ENCODE measurements at places on chromosomes 11 and 22.

GRCh38 chr11:65915821-65916251, 3.0 kb downstream of the C11orf68 start:
- DNase-seq: no peak

- peak; percentile 87 for DNase-seq
Measured at GRCh38 chr11:109422870-109423465, 978 bp downstream of the C11orf87 start.

GRCh38 chr11:106828976-106829375, 189.3 kb downstream of the GUCY1A2 start:
- DNase-seq: no peak

GRCh38 chr22:30294066-30294465, 4.8 kb upstream of the CASTOR1 start:
- DNase-seq: no peak

DNA sequence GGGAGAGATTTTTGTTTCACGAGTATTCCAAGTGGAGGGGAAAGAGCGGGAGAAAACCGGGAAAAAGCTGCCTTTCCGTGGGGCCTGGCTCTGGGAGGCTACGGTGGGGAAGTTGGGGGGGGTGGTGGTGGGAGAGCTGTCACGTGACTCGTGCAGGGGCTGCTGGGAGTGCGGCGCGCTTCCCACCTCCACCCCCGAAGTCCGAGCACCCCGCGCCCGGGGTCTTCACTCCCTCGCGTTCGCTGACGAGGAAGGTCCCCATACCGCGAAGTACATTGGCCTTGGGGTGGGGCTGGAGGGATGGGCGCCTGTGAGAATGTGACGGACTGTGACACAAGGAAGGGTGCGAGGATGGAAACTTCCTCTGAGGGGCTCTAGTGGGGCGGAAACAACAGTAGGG, at the start of gene TEX12:
Gene TEX12, plus strand, starts transcription at position 228 of the 400 bp plus-strand sequence. CDS start 1,897 bp downstream, outside the sequence.
- DNase-seq: no peak

DNA sequence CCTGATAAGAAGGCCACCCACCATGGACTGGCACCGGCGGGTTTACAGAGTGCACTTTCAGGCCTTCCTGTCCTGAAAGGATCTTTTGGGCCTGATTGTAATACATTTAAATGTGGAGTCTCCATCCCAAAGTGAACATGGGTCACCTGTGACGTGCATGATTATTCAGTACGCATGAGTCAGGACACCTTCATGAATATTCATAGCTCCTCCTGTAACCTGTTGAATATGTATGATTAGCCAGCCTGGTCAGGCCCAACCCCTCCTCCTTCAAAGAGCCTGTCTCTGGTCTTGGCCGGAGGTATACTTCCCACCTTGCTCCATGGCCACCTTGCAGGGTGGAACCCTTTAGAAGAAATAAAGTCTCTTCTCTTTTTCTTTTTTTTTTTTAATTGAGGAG, 75.9 kb upstream of the NUP50 start:
- DNase-seq: no peak

DNA sequence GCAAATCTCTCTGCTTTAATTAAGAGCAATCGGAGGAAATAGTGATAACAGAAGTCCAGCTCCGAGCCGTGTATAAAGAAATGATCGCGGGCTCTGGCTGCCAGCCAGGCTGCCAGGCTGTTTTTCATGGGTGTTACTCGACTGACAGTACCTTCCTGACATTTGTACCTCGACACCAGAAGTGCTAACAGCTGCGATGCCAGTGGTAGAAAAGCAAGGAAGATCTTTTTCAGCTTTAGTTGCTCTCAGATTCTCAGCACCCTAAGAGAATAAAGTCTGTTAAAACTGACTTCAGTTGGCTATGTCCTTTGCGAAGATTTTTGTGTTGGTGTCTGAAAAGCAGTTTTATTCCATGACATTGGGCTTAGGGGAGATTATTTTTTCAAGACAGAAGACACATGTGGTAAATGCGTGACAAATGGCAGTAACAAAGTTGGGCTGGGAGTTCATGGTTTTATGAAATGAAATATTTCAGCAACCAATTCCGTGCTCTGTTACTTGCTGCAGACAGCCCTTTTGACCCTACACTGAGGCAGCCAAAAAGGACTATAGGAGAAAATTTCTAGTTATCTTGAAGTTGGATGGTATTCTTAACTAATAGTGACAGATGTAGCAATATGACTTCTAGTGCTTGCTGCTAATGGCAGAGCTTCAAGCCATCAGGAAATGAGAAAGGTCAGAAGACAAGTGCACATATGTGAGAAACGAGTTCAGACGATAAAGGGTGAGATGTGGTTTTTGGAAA, 296.2 kb downstream of the CNTN5 start:
- DNase-seq: peak; percentile 14

DNA sequence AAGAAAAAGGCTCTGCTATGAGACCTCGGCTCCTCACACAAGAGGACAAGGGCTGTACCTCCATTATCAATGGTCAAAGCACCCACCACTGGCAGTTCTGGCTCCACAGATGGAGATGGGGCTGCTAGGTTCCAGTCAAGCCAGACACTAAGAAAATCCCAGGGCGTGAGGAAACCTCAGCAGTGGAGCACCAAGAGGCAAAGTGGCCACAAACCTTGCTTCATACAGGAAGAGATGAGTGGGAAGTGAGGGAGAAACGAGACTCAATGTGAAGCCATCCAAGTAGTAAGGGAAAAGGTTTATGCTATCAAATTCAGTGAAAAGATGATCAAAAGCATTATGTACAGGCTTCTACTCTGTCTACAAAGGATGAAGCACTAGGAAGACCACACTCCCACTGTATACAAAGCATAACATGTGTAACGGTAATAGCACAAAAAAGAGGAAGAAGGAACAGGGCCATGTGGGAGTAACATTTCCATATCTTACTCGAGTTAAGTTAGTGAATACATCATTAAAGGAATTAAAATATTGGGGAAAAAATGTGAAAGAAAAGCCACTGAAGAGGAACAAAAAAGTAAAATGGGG, 27.0 kb downstream of the POLDIP3 start:
- no peak for DNase-seq

DNA sequence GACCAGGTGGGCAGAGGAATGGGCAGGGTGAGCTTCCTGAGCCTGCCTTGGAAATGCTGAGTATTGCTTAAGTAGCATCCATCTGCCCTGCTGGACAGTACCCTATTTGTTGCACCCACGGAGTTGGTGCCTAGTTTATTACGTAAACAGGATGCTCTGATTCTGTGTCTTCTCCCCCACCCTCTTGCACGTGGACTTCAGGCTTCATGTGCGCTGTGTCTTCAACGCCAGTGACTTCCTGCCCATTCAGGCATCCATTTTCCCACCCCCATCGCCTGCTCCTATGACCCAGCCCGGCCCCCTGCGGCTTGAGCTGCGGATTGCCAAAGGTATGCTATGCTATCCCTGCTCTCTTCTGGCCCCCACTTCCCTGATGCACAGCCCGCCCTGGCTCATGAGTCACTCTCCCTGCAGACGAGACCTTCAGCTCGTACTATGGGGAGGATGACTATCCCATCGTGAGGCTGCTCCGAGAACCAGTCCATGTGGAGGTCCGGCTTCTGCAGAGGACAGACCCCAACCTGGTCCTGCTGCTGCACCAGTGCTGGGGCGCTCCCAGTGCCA, 5.7 kb downstream of the ZP1 start:
- no peak for DNase-seq

- no peak for DNase-seq
Measured at GRCh38 chr11:35316161-35316560, 103.2 kb downstream of the SLC1A2 start.

DNA sequence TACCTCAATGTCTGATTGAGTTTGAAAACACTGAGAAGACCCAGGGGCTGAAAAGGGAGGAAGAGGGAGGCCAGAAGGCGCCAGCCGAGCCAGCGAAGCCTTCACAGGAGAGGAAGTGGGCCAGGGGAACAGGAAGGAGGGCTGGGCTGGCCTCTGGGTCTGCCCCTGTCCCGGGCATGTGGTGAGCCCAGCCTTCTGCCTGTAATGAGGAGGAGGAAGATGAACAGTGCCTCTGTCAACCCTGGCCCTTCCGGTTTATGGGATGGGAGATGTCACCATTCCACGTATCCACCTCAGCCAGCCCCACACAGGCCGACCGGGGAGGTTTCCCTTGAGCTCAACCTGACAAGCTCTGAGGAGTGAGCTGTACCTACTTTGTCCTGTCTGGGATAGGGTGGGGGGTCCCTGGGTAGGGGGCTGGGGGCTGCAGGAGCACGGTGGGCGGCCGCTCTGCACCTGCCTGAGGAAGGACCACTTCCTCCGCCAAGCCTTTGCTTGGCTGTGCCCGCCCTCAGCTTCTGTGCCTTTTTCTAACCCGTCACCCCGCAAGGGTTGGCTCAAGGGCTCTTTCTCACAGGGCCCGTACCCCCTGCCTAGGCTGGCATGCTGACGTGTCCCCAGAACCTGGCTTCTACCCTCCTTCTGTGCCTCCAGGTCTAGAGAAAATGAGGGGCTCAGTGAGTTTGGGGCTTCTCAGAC, 2.0 kb downstream of the PARVG start:
- no peak for DNase-seq

DNA sequence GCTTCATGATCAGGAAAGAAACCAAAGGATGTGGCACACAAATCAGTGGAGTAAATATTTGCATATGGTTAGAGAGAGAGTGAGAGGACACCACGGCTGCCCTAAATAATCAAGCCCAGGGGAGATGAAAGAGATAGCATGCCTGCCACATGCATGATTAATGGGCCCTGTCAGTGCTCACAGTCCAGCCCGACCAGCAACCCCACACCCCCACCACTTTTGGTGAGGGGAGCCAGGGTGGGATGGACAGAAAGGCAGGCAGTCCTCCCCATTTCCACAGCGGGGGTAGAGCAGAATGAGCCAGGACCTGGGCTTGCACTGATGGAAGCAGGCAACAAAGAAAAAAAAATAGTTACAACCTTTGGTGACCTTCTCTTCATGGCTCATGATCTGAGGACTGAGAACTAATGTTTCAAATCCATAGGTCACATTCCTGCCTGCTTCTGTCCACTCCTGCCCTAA, 545.0 kb downstream of the ETS1 start:
- no peak for DNase-seq

- DNase-seq: no peak
Measured at GRCh38 chr11:95404370-95404769, 173.4 kb upstream of the SESN3 start.

- no peak for DNase-seq
Measured at GRCh38 chr22:43154887-43155536, 3.7 kb downstream of the TSPO start.

GRCh38 chr22:26779108-26779507, 121.7 kb downstream of the MIAT start:
- no peak for DNase-seq

DNA sequence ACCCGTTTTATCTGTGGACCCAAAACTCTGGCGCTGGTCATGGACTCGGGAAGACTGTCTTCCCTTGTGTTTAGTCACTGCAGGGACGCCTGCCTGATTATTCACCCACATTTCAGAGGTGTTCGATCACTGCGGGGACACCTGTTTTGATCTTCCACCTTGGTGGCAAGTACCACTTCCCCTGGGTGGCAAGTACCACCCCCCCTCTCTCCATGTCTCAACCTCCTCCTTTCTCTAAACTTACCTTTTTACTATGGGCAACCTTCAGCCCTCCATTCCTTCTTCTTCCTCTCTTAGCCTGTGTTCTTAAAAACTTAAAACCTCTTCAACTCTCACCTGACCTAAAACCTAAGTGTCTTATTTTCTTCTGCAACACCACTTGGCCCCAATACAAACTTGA, 1.9 kb upstream of the NDUFC2 start:
- DNase-seq: no peak

DNA sequence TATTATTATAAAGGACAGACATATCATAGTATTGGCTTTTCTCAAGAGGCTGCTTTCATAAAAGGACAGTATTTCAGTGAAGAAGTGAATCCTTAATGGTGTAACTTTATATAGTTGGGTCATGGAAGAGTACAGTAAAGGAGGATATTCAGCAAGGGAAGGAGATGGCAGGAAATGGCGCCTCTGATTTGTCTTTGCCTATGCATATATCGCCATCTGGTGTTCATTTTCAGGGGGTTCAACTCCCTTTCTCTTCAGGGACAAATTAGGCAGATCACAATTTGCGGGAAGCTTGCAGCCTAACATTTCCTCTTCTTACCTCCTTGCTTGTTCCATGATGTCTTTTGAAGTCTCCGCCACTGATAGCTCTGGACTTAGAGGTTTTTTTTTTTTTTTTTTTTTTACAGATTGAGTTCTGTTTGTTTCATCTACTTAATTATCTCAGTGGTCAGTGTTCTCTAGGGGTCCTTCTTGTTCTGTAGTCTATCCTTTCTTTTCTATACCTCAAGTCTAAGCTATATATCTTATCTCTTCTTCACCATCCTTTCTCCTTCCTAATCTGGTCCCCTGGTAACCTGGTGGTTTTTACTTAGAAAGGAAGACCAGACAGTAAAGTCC, 21.8 kb upstream of the RRM1 start:
- DNase-seq: peak; percentile 78

DNA sequence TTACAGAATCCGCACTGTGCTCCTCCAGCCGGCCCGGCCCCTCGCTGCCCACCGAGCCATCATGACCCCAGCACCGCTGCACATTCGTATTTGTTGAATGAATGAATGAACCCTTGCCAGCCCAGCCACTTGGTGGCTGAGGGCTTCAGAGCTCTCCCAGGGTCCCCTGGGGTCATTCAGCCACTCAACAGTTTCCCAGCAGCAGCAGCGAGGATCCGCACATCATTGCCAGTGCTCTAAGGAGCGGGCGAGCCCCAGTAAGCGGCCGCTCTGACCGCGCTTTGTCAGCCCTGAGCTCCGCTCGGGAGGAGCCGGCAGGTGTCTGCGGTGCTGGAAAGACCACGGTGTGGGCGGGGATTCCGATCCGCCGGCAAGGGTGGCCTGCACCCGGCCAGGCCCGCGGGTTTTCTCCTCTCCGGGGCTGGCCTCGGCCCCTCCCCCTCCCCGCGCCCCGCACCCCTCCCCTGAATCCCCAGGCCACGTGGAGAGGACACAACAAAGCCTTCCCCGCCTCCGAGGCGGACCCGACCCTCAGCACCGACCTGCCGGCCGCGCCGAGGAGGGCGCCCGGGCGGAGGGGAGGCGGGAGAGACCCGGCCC, 563 bp downstream of the BID start:
- peak; percentile 90 for DNase-seq
